ENCODE measurements at places on chromosomes 7 and 10.

DNA sequence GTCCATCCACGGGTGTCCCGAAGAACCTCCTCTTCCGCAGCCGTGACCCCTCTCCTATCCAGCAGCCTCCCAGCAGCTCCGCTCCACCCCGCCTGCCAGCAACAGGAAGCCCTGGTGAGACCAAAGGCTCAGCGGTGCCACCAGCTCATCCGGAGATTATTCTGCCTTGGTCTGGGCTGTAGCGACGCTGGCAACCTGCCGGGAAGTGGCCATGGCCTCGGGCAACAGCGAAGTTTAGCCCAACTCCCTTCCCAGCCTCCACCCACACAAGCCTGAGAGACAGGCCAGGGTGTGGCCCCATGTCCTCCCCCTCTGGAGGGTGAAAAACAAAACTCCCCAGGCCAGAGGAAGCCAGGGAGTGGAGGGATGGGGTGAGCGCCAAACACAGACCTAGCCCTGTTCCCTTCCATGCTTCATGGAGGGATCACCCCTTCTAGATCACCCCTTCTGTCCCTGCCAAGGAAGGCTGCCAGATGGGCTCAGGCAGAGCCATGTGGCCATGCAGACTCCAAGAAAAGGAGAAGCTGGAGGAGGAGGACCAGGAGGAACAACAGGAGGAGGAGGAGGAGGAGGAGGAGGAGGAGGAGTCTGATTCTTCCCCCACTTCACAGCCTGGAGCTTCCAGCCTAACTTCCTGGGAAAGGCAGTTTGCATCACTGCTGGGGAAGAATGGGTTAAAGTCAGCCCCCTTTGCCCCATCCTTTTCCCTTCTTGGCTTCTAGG lies 918 bp downstream of the CALHM2 start:
- DNase-seq, result no peak

GRCh38 chr10:5146920-5147254 lies 38.1 kb downstream of the AKR1C8 start:
- no peak for DNase-seq

DNA sequence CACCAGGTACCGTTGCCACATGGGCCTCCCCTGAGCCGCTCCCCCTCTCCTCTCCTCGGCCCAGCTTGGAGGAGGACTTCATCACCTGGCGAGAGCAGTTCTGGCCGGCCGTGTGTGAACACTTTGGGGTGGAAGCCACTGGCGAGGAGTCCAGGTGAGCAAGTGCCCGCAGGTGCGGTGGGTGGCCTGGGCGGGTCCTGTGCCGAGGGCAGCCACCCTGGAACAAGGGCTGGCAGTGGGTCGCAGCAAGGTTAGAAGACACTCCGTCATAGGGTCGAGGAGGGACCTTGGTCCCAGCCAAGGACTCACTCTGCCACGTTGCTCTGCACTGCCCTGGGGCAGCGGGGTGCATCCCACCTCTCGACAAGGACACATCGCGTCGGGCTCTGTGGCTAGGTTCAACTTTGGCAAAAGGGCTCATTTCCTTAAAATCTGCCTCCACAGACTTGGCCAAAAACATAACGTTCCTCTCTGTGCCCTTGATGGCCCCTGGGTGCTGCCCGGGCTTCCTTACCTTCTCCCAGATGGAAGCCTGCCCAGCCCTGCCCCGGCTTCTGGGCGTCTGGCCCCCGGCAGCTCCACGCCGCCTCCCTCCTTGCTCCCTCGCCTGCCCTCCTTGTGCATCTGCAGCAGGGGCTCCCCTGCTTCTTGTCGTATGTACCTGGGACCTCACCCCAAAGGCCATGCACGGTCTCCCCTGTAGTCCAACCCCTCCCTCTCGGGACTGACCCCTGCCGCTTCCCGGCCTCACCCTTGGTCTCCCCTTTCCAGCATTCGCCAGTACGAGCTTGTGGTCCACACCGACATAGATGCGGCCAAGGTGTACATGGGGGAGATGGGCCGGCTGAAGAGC lies 12.7 kb downstream of the TMEM120A start:
- no peak for DNase-seq

DNA sequence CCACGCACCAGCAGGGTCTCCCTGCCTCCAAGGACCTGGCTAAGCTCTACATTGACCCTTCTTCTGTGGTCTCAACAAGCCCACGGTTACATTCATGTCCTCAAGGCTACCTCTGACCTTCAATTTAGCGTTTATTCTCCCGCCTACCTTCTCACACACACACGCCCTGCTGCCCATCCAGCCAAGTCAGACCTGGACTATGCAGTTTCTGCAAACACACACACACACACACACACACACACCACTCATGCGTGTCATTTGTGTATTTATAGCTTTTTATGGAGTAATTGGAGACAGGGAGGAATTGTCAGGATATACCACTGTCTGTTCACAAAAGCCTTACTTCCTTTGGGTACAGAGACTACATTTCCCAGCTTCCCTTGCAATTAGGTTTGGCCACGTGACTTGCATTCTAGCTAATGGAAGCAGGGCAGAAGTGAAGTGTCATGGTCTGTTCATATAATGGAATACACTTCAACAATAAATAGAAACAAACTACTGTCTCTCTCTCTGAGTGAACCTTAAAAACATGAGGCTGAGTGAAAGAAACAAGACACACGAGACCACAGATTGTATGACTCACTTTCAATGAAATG lies 53.8 kb upstream of the CPXM2 start:
- DNase-seq, result no peak

DNA sequence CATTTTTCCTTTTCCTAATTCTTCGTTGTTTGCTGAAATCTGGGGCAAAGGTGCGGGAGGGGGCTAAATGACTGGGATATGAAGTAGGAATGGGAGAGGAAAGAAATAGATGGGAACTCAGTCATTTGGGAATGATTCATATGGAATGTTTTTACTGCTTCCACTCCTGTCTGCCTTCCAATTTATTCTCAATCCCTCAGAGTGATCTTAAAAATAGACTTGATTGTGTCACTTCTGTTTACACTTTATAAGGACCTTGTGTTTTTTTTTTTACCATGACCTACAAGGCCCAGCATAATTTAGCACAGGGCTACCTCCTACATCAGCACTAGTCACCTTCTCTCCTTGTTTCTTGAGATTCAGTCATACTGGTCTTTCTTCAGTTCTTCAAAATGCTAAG lies 97.9 kb downstream of the PTEN start:
- no peak for DNase-seq

- no peak for DNase-seq
These were observed 71.4 kb downstream of the INSIG1 start for GRCh38 chr7:155368894-155369600.

GRCh38 chr10:59397961-59398360 lies 35.6 kb upstream of the FAM13C start:
- no peak for DNase-seq

- no peak for DNase-seq
These were observed 48.9 kb upstream of the FIGNL1 start for GRCh38 chr7:50499092-50499491.

- no peak for DNase-seq
These were observed 11.0 kb downstream of the MAPK8 start for GRCh38 chr10:48317321-48317990.

Measured in D721Med (cell line).